ENCODE measurements at places on chromosomes 1 and 21.
A peak's percentile ranks its signal among the peaks of the same experiment; 100 is the strongest.

DNA sequence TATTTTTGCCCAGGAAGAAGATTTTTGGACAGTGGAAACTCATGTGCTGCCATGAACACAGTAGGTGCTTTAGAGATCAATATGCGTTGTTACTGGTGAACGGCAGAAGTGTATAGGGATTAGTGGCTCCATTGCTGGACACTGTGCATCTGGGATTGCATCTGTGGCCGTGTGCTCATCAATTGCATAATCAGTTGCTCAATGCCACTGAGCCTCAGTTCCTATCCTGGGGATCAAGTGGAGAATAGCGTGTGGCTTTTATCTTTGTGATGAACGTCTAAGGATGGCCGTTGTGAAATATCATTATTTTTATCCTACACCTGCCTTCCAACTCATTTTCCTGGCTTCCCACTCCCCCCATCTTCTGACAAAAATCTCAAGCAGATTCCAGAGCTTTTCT, 5.4 kb downstream of the TNN start:
- no peak for DNase-seq

GRCh38 chr1:236018885-236019453, 45.9 kb downstream of the NID1 start:
- no peak for DNase-seq

DNA sequence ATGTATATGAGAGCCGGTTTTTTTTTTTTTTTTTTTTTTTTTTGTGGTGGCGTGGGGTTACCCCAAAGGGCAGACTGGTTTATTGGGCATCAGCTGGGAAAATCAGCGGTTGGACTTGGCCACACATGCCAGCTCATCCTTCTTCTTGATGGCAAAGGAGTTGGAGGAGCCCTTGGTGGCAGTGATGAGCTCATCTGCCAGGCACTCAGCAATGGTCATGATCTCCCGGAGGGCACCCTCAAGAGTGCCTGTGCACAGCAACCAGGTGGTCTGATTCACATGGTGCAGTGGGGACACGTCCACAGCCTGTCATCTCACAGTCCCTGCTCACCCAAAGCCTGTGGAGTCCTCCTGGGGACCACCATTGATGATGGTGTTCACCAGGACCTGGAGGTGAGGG, 62.0 kb downstream of the MRPS6 start:
- no peak for DNase-seq

DNA sequence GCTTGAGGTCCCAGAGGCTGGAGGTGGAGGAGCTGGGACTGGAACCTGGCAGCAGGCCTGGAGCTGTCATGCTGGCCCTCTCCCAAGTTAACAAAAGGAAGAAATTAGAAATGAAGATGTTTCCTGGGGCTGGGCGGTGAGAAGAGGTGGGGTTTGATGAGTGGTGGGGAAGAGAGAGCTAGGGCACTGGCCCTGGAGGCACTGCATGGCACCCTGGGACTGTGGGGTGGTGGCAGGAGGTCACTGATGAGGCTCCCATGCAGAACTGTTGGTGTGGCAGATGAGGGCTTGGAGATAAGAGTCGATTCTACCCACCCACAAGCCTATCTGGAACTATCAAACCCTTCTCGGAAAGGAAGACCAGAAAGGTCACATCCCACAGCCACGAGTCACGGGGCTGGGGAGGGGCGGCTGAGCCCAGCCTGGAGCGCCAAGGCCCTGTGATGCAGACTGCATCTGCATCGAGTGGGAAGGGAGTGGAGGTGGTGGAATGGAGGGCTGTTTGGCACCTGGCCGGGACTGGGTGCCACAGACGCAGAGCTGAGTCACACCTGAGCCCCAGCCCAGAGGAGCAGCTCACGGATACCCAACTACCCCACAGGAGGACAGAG, 29.4 kb downstream of the MRPL37 start:
- DNase-seq, result no peak

- no peak for DNase-seq
These were observed 3.0 kb downstream of the ATF6 start for GRCh38 chr1:161768986-161769672.

GRCh38 chr21:26933448-26933847, 33.4 kb downstream of the ADAMTS5 start:
- DNase-seq, result no peak

DNA sequence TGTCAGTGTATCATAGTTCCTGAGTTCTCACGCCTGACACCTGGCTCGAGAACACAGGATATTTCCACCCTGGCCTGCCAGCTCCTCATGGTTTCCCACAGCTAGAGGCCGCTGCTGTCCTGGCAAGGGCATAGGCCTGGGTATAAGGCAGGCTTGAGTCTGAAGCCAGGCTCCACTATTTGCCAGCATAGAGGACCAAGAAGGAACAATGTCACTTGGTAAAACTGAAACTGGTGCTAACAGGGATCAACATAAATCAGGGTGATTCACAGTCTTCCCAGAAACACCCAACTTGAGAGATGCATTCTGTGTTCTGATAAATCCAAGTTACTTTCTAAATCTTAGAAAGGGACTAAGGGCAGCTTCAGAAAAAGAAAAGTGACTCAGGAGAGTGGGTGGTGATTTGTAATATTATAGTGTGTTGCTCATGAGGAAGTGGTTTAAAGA, 6.9 kb upstream of the S100A2 start:
- DNase-seq, result peak; percentile 77

- no peak for DNase-seq
These were observed 20.0 kb downstream of the DRAXIN start for GRCh38 chr1:11711490-11711889.

- DNase-seq, result no peak
These were observed 509.8 kb downstream of the PTPRU start for GRCh38 chr1:29746076-29746665.

DNA sequence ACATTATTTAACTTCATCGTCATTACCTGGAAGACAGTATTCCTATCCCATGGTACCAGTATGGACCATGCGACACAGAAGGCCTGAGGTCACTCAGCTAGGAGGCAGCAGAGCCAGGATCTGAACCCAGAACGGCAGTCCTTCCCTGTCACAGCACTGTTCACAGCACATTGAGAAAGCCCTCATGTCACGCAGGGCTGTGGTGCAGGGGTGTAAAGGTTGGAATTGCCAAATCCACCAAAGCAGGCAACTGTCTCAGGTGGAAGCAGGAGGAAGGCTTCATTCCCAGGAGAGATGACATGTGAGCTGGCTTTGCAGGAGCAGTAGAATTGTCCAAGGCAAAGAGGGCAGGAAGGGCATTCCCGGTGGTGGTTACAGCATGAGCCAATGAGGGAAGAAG, 9.9 kb upstream of the TTC22 start:
- DNase-seq, result no peak

GRCh38 chr1:218259800-218260199, 25.3 kb upstream of the RRP15 start:
- DNase-seq, result peak; percentile 55

DNA sequence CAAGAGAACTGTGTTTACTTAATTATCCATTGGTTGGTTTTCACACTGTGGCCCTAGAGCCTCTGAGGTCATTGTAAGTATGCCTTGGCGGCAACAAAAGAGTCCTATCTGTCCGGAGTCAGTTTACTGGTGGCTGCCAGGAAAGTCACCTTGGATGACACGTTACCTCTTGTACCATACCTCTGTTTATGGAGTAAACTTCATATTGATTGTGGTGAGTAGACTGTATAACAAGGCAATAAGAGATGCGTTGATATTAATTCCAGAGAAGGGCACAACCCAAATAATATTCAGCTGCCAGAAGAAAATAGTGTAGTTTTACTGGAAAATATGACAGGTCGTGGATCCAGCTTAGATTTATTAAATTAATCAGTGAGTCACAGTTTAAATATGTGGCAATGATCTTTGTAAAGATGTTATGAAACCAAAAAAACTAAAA, 20.4 kb upstream of the KIF14 start:
- DNase-seq, result no peak

DNA sequence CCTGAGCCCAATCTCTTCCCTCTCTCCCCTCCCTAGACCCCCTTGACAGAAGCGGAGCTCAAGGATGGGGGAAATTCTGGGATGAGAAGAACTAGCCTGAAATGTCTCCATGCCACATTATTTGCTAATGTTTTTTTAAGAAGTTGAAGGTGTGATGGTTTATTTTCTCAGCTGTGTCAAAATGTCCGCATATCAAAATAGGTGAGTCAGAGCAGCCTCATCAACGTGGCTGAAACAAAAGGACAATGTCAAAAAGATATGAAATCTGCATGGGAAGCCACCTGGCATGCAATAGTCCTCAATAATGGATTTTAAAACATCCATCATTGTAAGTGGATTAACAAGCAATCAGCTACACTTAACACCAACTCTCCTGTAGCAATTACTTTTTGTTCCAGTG, 101.4 kb downstream of the BEND5 start:
- DNase-seq, result no peak

- peak; percentile 31 for DNase-seq
These were observed 214.1 kb downstream of the NUF2 start for GRCh38 chr1:163535807-163536206.

- no peak for DNase-seq
These were observed 10.5 kb downstream of the PUM1 start for GRCh38 chr1:31054958-31055481.

- no peak for DNase-seq
These were observed 61.4 kb upstream of the HTR1D start for GRCh38 chr1:23278717-23279116.

Measured in MM.1S (cell line).